Stimulated activated effector memory CD8-positive, alpha-beta T cell treated with anti-CD3 and anti-CD28 coated beads, Interleukin-12 subunit alpha, Interleukin-12 subunit beta, amount 100 ng/mL, for 72 hours (primary cell): ENCODE measurements at places on chromosomes 7 and 10.

- DNase-seq = no peak
Observed at GRCh38 chr7:20786049-20786412, 655 bp downstream of the SP8 start.

DNA sequence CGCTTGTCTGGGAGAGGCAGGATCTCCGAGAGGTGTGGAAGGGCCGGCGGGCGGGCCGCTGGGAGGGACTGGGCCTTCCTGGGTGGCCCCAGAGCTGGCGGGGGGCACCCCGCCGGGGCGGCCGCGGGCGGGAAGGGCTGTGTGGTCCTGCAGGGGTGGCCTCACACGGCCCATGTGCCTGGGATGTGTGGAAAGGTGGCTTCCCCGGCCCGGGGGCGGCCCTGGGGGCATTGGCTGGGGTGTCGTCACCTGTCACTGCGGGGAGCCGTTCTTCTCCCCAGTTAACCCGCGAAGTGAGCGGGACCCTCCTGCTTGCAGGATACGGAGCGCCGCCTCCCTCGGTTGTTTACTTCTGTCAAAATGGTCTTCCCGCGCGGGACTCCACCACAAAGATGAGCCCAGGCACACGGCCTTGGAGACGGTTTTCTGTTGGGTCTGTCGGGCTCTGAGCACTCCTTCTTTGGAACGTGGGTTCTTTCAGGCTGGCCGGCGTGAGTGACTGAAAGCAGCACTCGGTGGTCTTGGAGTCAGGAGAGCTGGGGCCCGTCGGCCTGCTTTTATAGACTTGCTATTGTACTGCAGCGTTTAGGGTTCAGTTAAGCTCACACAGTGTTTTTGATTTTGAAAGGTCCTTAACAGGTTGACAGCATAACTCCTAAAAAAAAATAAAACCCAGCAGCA lies 700 bp downstream of the SMC3 start:
- no peak for DNase-seq

- no peak for DNase-seq
Observed at GRCh38 chr10:74058658-74059057, 60.7 kb downstream of the VCL start.

DNA sequence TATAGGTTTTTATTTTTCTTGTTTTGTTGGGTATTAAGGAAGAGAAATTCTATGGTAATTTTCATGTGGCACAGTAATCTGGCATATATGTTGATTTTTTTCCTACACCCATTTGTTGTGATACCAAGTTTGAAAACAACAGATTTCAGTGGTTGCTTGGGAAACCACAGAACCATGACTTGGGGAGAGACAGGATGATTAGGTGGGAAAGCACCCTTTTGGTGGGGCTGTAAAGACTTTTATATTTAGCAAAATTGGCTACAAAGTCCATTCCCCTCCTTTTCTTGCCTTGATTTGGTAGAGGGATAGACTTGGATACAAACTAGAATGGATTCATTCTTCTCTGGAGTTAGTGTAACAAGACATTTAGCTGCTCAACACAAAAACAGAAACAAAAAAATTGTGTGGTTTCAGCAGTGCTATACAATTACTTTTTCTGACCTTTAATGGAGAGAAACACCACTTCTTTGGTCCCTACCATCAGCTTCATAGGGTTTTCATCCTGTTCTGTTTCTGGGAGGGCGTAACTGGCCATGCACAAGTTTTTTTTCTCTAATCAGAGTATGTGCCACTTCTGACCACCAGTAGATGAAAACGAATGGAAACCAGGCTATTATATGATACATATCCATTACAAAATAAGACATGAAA lies 52.7 kb downstream of the FIGNL1 start:
- DNase-seq = no peak

DNA sequence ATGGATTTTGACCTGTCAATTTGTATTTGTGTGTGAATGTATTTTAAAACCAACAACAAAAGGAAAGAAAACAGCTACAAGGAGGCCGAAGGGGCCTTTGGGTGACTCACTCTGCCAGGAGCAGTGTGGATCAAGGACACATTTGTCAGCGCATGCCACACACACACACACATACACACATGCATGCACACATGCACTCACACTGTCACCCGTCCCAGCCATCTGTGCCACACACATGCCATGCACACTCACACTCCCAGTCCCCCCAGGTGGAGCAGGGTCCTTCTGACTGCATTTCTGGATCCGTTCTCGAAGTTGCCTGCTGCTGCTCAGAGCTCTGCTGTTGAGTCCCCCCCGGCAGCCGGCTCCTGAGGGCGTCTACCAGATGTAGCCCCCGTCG lies 26.0 kb downstream of the SPOCK2 start:
- no peak for DNase-seq

GRCh38 chr10:24237801-24238395 lies 29.0 kb downstream of the KIAA1217 start:
- DNase-seq = no peak

GRCh38 chr7:2575733-2576340 lies 17.1 kb downstream of the IQCE start:
- no peak for DNase-seq

- no peak for DNase-seq
Observed at GRCh38 chr10:98950106-98950505, 285.5 kb downstream of the HPSE2 start.

DNA sequence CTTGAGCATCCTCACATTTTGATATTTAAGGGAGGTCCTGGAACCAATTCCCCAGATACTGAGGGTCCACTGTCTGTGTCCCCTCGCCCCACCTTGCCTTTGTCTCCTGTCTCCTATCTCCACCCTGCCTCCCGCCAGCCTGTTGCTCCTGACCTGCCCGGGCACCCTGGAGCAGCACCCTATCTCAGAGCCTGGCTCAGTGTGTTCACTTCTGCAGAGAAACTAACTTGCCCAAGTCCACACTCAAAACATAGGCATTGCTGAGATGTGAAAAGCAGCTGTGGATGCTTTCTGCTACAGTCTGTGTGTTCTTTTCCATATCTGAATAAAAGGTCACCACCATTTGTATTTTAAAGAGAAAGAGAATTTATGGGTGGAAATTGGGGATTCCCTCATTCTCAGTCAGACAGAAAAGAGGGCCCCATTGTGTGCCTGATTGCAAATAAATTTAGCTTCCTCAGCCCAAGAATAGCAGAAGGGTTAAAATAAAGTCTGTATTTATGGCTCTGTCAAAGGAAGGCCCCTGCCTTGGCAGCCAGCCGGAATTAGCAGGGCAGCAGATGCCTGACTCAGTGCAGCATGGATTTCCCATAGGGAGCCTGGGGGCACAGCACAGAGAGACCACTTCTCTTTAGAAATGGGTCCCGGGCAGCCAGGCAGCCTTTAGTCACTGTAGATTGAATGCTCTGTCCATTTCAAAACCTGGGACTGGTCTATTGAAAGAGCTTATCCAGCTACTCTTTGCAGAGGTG lies 161.3 kb downstream of the EGFR start:
- no peak for DNase-seq

DNA sequence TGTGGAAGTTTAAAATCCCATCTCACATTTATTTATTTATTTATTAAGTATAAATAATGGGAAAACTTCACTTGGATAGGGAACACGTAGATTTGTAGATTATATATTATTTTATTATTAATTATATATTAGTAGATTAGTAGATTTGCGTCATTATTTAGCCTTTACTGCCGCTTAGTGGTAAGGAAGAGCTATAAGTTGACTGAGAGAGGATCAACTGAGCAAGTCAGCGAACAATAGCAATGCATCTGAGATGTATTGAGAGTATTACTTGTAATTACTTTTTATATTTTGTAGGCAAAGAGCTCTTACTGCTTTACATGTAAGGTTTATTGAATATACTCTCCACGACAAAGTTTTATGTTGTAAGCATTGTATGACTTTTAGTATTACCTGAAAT lies 244.5 kb upstream of the ANKRD30A start:
- DNase-seq = no peak

- no peak for DNase-seq
Observed at GRCh38 chr7:110590415-110590814, 500.5 kb upstream of the LRRN3 start.

GRCh38 chr7:142338633-142339501 lies 81.0 kb upstream of the PRSS58 start:
- no peak for DNase-seq

GRCh38 chr7:78149787-78150186 lies 351.2 kb downstream of the PHTF2 start:
- DNase-seq = no peak

DNA sequence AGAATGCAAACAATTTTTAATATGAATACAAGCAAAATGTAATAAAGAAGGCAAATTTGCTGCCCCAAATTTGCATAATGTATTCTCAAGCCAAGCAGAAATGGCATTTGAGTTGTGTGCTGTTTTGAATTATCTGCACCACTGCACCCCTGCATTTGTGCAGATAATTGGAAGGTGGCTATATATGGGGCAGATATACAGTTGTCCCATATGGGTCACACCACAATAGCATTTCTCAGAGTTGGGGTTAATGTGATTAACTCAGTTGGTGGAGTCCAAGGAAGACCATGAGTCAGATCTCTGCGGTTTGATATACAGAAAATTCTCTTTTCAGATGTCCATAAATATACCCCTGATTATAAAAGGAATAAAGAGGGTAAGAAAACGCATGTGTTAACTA lies 68.9 kb upstream of the EXOC4 start:
- DNase-seq = no peak

GRCh38 chr7:51680594-51681399 lies 364.2 kb upstream of the COBL start:
- DNase-seq = no peak

DNA sequence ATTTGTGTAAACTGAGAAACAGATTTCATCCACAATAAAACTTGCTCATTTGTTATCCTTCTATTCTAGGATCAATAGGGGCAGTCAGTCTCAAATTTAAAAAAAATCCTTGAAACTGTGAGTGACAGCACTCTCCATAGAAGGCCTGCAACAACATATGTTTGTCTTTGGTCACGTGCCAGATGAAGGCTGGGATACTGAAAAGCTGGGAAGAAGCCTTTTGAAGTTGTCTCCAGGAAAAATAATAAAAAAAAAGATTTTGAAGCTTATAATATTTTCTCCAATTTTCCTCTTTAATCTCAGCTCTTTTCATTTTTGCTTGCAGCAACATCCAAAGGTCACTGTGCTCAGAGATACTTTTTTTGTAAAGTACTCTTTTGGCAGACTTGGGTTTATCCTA lies 128.6 kb upstream of the SLC26A5 start:
- no peak for DNase-seq

DNA sequence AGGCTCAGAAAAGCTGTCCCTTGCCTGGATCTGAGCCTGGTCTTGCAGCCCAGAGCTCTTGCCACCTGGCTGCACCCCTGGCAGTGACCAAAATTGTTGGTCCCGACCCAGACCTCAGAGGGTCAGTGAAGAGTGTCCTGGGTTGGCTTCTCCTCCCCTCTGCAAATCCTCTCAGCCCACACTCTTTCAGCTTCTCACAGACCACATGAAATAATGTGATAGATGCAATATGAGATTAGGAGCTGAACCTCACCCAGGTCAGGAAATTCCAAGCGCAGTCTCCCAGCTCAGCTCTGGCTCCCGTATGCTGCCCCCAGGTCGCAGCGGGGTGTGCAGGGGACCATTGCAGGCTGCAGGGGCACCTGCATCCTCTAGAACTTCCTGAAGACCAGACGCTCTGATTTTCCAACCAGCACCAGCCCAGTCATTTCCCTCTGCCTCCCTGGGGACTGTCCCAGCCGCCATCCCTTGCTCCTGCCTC lies 19.6 kb upstream of the RET start:
- DNase-seq = no peak

DNA sequence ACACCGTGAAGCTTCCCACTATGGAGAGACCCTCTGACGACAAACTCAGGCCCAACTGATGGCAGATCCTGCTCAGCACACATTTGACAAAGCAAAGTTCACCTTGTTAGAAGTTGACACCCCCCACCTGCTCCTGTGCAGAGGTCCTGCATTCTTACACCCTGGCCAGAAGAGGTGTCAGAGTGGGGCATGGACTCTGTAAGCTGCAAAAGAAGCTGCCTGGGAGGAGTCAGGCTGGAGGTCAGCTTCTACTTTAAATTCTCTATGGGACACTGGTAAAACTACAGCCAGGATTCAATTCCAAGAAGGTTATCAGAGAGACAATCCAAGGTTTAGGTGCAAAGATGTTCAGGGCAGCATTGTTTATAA lies 20.0 kb upstream of the TNS3 start:
- DNase-seq = no peak

GRCh38 chr7:93202594-93203250 lies 23.5 kb downstream of the HEPACAM2 start:
- DNase-seq = no peak

GRCh38 chr7:6653071-6654003 lies 16.2 kb downstream of the ZNF316 start:
- no peak for DNase-seq

DNA sequence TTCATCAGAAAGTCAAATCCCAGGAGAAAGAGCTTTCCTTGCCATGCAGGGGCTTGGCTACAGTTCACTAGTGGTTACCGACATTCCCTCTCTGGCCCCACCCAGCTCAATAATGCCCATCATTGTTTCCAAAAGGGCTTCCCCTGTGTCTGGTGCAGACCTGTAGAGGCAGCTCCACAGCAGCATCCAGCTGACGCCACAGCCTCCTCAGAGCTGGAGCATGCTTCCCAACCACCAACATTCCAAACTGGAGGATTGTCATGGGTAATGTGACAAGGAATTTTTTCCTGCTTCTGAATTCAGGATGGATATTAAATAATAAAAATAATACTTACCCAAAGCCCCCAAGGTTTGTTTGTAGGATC lies 77.4 kb downstream of the ZNF365 start:
- DNase-seq = no peak

GRCh38 chr10:63498665-63499064 lies 22.5 kb upstream of the REEP3 start:
- DNase-seq = no peak

- no peak for DNase-seq
Observed at GRCh38 chr10:4382811-4383210, 443.2 kb upstream of the AKR1E2 start.

- DNase-seq = no peak
Observed at GRCh38 chr7:40546616-40547501, 412.1 kb downstream of the SUGCT start.

GRCh38 chr7:143419880-143420279 lies 11.2 kb upstream of the EPHA1 start:
- DNase-seq = no peak
